ENCODE measurements at places on chromosomes 12 and 14.

GRCh38 chr14:69827560-69827959 lies 30.5 kb upstream of the SLC10A1 start:
- no peak for DNase-seq

- DNase-seq: peak; percentile 76
These were observed 63.3 kb upstream of the HSPB8 start for GRCh38 chr12:119115296-119115905.

GRCh38 chr12:131128556-131128955 lies 174.8 kb downstream of the ADGRD1 start:
- no peak for DNase-seq

- no peak for DNase-seq
These were observed 210.4 kb downstream of the ITPR2 start for GRCh38 chr12:26622601-26623000.

DNA sequence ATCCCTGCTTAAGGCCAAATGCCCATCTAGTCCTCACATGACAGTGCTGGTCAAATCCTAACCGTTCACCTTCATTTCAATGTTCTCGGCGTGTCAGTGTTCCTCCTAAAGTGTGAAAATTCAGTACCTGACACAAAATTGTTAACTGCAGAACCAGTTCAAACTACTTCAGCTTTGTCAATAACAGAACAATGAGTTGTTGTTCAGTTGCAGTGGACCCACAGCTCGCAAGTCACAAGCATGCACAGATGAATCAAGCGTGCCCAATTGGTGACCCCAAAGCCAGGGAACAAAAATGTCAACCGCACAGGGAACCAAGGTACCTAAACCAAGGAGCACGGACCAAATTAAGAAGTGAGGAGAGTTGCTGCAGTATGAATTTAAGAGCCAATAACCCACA lies 23.2 kb downstream of the NRDE2 start:
- no peak for DNase-seq

- DNase-seq: no peak
These were observed 2.8 kb downstream of the FERMT2 start for GRCh38 chr14:52948039-52948438.

GRCh38 chr12:26271889-26272492 lies 76.6 kb downstream of the SSPN start:
- no peak for DNase-seq

All from neural progenitor cell (in vitro differentiated cells).